NCI-H1417 treated with DMSO at 0.1 percent for 48 hours (cell line): ENCODE measurements at places on chromosomes 3 and 15.

DNA sequence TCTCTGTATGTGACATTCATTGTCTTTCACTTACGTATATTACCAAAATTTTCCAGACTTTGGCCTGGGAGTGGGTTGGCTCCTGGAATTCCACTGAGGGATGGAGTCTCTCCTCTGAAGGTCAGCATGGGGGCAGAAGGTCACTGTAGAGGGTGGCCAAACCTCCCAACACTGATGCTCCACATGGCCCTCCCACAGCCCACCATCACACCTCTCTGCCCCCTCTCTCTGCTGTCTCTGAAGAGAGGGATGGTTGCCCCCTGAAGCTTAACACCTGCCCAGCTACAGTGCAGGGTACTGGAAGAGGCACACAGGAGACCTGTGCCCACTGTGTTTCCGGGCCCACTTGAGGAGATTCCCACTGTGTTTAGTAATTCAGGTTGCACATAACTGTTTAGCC, 52.2 kb downstream of the CMTM6 start:
- DNase-seq = no peak

- no peak for DNase-seq
Measured at GRCh38 chr15:20642054-20642767, 100.6 kb upstream of the GOLGA6L6 start.

- DNase-seq = no peak
Measured at GRCh38 chr3:71074423-71074822, 509.1 kb downstream of the FOXP1 start.

DNA sequence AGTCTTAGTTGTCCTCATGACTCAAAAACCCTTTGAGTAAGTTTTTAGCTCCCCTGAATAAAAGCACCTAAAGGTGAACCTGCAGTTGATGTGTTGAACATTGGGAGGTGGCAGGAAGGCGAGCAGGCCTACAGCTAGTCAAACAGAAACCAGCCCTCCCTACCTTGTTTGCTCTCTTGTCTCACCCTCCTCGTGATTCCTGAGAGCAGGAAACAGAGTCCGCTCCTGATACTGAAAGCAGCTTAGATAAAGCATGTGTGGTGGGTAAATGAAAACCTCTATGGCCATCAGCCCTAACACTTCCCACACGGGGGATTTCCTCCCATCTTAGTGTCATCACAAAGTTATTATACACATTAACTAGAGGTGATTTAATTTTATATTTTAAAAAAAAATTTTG, 21.8 kb upstream of the CLDN18 start:
- no peak for DNase-seq

- no peak for DNase-seq
Measured at GRCh38 chr3:123629747-123630047, 44.8 kb upstream of the HACD2 start.

- no peak for DNase-seq
Measured at GRCh38 chr15:25332306-25332705, 106.5 kb downstream of the UBE3A start.
